ENCODE measurements at places on chromosomes 13 and 19.

GRCh38 chr19:34598217-34599155, 78.5 kb downstream of the SCGB2B2 start:
- H3K4me1 ChIP-seq, result peaks cover 5% of the 10 kb centered on the region
- no peaks in the 10 kb centered on the region for H3K27me3 ChIP-seq
- no peak overlapping the region for H3K27ac ChIP-seq
- H3K4me3 ChIP-seq, result no peak overlapping the region

GRCh38 chr13:25084096-25084495, 11.8 kb upstream of the PABPC3 start:
- H3K4me3 ChIP-seq, result no peak overlapping the region
- H3K27me3 ChIP-seq, result peaks cover 9% of the 10 kb centered on the region
- no peaks in the 10 kb centered on the region for H3K36me3 ChIP-seq
- no peak for DNase-seq
- no peaks in the 10 kb centered on the region for H3K4me1 ChIP-seq
- no peak overlapping the region for H3K27ac ChIP-seq

DNA sequence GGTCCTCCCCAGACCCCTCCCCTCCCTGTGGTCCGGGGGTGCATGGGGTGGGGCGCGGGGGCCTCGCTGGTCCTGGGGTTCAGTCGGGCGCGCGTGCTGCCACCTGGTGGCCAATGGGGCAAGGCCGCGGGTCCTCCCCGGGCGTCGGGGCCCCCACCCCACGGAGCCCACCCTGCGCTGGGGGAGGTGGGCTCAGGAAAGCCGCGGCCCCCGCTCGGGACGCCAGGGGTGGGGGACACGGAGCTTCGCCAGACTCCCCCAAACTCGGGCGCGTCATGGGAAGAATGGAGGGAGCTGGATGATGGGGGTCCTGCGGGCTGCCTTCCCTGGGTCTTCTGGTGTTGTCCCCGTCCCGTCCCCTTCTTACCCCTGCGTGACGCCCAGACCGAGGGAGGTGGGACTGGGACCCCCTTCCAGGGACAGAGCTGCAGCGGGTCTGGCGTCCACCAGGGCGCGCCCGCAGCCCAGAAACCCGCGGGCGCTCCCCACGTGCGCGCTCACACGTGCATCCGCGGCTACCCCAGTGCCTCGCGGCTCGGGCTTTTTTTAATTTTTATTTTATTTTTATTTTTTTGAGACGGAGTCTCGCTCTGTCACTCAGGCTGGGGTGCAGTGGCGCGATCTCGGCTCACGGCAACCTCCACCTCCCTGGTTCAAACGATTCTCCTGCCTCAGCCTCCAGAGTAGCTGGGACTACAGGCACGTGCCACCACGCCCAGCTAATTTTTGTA, 19.8 kb upstream of the TCF3 start:
- peaks cover 27% of the 10 kb centered on the region for H3K27me3 ChIP-seq
- peaks cover 6% of the 10 kb centered on the region for H3K36me3 ChIP-seq
- H3K4me3 ChIP-seq, result no peak overlapping the region
- DNase-seq, result no peak
- peaks cover 3% of the 10 kb centered on the region for H3K4me1 ChIP-seq

DNA sequence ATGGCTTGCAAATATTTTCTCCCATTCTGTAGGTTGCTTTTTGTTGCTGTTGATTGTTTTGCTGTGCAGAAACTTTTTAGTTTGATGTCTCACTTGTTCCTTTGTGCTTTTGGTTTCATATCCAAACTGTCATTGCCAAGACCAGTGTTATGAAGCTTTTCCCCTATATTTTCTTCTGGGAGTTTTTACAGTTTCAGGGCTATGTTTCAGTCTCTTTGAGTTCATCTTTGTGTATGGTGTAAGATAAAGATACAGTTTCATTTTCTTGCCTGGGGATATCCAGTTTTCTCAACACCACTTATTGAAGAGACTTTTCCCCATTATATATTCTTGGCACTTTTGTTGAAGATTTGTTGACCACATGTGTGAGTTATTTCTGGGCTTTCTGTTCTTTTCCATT, 139.9 kb downstream of the MRPL57 start:
- peak overlapping the region; percentile 10 for H3K27ac ChIP-seq
- no peaks in the 10 kb centered on the region for H3K36me3 ChIP-seq
- no peaks in the 10 kb centered on the region for H3K27me3 ChIP-seq
- no peak overlapping the region for H3K4me3 ChIP-seq

- peaks cover 8% of the 10 kb centered on the region for H3K4me1 ChIP-seq
- no peak overlapping the region for H3K4me3 ChIP-seq
- H3K36me3 ChIP-seq, result no peaks in the 10 kb centered on the region
- H3K27me3 ChIP-seq, result no peaks in the 10 kb centered on the region
- no peak for DNase-seq
- H3K27ac ChIP-seq, result no peak overlapping the region
Observed at GRCh38 chr13:46374710-46375109, 12.3 kb downstream of the RUBCNL start.
